ENCODE measurements at places on chromosomes 16 and 17.

DNA sequence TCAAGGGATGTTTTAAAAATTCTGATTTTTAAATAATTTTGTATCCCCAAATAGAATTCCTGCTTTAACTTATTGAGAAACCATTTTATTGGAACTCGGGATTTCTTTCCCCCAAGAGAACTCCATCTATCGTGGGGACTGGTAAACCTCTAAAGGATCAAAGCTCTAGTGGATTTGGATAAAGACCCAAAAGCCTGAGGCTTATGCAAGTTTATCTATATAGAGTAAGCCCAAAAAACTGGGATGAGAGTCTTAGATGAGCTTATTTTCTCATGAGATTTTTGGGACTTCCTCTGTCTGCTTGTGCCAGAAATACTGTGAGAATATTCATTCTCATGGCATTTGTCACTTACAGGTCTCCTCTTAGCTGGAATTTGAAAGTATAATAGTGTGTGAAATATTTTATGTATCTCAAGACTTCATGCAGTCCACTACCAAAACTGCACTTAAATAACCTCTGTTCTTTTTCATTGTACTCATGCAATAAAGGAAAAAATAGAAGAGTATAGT lies 333.1 kb downstream of the BCAS3 start:
- no peak for DNase-seq

DNA sequence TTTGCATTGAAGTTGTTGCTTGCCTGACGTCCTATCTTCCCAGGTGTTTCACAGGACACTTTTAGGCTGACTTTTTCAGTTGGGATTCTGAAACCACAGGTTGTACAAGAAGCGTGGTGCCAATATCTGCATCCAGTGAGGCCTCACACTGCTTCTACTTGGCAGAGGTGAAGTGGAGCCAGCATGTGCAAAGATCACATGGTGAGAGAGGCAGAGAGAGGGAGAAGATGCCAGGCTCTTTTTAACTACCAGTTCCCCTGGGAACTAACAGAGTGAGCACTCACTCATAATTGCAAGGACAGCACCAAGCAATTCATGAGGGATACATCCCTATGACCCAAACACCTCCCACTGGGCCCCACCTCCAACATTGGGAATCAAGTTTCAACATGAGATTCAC lies 5.8 kb upstream of the ABCA6 start:
- DNase-seq, result no peak

GRCh38 chr16:24135624-24136565 lies 120.2 kb upstream of the CACNG3 start:
- DNase-seq, result no peak

- no peak for DNase-seq
Observed at GRCh38 chr16:49502136-49502881, 128.7 kb downstream of the C16orf78 start.

DNA sequence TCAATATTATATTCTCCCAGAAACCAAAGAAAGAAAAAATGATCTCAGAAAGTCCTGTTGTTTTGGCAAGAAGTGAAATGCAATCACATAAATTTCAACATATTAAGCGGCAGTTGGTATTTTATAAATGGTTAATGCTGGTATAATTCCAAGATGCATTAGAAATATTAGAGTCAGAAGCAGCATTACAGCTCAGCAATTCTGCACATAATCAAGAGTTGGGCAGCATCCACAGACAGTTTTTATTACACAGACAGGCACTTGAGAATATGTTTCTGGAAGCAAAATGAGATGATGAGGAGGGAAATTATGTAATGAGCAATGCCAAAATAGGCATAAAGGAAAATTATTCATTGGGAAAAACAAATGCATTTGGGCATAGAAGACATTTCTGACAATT lies 148.1 kb downstream of the KCNJ2 start:
- DNase-seq, result no peak
